Smooth muscle cell of the pulmonary artery (primary cell): ENCODE measurements at places on chromosomes 1 and 21. TPM values are rescaled to one million over a fixed set of nuclear protein-coding genes. Genes with fewer than 3 reads are reported as not detected.

The CCDC17 gene
- total RNA-seq, result 1.0 and 1.2 TPM in 2 replicates

The C8B gene
- total RNA-seq, result not detected in 2 replicates

The KRTAP22-2 gene
- not detected in 2 replicates for total RNA-seq

The RGSL1 gene
- not detected in 2 replicates for total RNA-seq

The SV2A gene
- 13.6 and 27.3 TPM in 2 replicates for total RNA-seq

The CD101 gene
- 0.36 and 0.59 TPM in 2 replicates for total RNA-seq

The NBPF26 gene
- 21.2 and 28.0 TPM in 2 replicates for total RNA-seq

The SZT2 gene
- 42.6 and 43.3 TPM in 2 replicates for total RNA-seq
